ENCODE measurements at places on chromosomes 2 and 18. TPM values are rescaled to one million over a fixed set of nuclear protein-coding genes. Genes with fewer than 3 reads are reported as not detected.

The C2orf80 gene
- not detected for polyA plus RNA-seq

The LIMS4 gene
- 3.4 TPM for polyA plus RNA-seq

GRCh38 chr2:70030724-70031420, 56.4 kb upstream of the PCBP1 start:
- DNase-seq: no peak

- no peak for DNase-seq
Measured at GRCh38 chr2:108538000-108538625, 3.8 kb downstream of the LIMS1 start.

- peak; percentile 16 for DNase-seq
Measured at GRCh38 chr2:2662037-2662846, 331.2 kb upstream of the MYT1L start.

GRCh38 chr2:64106481-64106880, 37.7 kb downstream of the PELI1 start:
- DNase-seq: no peak

- DNase-seq: no peak
Measured at GRCh38 chr2:33029926-33030325, 83.2 kb downstream of the LTBP1 start.

DNA sequence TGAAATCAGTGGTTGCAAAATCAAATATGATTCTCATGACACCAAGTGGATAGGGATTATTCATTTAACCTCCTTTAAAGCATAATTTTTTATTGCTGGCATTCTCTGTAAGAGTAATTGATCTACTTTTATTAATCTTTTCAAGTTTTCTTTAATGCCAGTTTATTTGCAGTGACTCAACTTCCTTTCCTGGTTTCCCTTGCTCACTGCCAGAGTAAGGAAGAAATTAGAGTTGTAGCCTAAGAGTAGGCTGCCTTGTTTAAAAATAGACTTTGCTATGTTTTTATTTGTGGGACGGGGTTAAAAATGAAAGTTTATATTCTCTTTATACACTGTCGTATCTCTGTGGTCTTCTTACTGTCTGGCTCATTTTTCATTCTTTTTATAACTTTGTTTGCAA, 148.6 kb downstream of the WDR7 start:
- no peak for DNase-seq

DNA sequence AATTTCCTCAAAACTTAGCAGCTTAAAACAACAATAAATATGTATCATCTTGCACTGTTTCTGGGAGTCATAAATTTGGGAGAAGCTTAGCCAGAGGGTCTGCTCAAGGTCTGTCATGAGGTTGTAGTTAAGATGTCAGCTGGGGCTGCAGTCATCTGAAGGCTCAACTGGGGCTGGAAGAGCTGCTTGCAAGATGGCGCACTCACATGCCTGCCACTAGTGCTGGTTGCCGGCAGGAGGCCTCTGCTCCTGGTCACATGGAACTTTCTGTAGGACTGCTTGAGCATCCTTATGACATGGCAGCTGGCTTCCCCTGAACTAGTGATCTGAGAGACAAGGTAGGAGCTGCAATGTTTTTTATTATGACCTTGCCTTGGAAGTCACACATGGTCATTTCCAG, 215.5 kb upstream of the HAAO start:
- DNase-seq: no peak

GRCh38 chr2:152078662-152079061, 20.2 kb downstream of the CACNB4 start:
- no peak for DNase-seq

- DNase-seq: no peak
Measured at GRCh38 chr18:70365361-70365760, 76.5 kb downstream of the SOCS6 start.

DNA sequence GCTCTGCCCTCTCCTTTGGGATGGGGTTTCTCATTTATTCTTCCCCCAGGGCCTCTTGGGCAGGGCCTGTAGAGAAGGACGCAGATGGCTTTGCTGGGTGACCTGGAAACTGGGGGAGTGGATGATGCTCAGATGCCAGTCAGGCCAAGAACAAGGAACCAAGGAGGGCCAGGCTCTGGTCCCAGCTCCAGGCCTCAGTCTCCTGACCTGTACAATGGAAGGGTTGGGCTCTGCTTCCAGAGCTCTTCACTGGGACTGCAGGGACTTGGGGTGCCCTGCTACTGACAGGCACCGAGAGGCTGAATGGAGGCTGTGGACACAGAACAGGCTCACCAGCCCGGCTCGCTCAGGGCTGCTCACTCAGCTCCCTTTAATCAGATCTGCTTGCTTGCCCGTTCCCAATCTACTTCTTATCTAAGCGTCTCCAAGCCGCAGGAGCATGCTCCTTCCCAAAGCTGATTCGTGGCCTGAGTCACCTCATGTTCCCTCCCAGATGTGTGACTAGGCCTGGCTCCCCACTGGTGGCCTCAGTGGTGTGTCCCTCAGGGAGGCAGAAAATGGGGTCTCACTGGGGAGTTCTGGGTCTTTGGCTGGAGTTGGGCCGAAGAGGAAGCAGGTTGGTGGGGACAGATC, 82.6 kb upstream of the ODC1 start:
- DNase-seq: no peak

GRCh38 chr2:239118675-239119211, 270.9 kb downstream of the TWIST2 start:
- DNase-seq: no peak

DNA sequence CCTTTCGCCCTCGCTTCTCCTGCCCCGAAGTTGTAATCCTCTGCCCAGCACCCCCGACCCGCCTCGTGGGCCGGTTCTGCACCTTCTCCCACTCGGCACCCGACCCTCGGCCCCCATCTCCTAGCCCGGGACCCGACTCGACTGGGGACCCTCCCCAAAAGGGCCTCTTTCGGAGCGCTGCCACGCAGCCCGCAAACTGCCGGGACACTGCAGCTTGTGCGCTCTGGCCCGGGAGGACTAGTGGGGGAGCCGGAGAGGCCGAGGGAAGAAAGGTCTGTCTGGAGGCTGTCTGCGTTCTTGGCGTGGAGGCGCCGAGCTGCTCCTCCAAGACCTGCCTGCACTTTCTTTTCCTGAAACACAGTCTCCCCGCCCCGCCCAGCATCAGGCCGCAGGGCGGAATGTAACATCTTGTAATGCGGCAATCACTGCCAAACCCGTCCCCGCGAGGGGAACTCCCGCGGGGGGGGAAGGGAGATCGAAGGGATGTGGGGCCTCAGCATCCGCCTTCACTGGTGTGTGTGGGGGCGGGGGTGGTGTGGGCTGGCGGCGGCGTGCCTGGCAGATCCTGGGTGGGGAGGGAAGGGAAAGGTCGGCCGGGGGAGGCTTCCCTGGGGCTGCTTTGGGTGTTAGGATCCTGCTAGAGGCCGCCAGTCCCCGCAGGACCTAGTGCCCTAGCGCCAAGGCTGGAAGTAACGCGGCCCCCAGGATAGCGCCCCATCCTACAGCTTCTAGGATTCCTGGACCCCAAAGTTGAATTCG, 7.4 kb downstream of the DLX2 start:
- DNase-seq: no peak

DNA sequence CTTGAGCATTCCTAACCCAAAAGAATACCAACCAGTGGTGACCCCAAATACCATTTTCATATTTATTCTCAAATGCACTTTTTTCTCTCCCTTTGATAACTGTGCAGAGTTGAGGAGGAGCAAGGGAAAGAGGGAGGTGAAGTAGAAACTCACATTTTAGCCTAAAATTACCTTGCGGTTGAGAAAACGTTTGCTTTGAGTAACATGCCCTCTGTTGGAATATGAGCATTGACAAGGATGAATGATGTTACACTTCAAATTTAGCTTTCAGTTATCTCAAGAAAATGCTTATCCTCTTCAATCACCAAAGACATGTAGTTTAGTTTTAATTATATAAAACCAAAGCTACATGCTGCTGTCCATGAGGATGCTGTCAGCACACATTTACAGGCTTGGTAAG, 2.4 kb downstream of the GRP start:
- DNase-seq: no peak

GRCh38 chr2:197079832-197080555, 153.5 kb upstream of the PGAP1 start:
- peak; percentile 42 for DNase-seq

DNA sequence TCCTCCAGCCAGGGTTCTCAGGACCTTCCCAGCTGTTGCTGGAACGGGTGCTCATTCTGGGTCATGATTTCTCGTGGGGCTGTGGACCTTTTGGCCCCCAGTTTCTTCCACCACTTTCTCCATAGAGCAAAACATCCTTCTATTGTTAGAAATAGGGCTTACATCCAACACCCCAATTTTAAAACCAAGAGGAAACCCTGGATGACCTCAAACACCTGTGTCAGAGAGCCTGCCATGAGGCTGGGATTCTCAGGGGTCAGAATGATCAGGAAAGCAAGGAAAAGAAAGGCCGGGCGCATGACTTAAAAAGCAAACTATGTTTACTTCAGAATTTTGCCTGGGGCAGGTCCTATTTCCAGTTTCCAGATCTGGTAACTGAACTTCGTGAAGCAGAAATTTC, 307.9 kb upstream of the MEIS1 start:
- no peak for DNase-seq

DNA sequence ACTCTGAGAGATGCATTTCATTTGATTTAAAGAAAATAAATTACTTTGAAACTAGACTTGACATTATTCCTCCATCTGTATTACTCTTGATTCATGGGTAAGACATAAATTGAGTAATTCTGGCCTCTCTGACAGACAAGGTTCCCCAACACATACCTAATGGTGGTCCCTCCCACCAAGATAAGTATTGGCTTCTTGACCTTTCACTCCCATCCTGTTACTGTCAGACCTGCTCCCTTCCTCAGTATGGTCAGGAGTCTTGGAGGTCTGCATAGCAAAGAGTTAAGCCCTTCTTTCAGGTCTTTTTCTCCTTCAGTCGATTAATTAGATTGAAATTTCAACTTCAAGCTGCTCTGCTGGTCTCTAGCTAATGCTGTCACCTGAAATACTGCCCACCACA, 42.2 kb upstream of the ACVR1 start:
- no peak for DNase-seq

DNA sequence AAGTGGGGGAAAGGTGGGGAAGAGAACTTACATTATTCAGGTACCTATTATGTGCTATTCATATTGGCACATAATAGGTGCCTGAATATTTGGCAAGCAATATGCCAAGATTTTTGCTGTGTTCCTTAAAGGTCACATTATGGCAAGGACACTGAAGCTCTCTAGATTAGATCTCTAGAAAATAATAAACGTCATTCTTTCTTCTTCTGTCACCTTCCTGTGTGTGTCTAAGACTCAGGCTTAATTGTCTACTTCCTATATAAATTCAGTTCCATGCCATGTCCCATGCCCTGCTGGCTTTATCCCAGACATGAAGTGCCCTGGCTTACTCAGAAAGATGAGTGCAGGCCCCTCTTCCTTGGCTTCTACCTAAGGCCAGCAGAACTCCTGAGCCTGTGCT, 191.1 kb upstream of the CTAGE1 start:
- no peak for DNase-seq

DNA sequence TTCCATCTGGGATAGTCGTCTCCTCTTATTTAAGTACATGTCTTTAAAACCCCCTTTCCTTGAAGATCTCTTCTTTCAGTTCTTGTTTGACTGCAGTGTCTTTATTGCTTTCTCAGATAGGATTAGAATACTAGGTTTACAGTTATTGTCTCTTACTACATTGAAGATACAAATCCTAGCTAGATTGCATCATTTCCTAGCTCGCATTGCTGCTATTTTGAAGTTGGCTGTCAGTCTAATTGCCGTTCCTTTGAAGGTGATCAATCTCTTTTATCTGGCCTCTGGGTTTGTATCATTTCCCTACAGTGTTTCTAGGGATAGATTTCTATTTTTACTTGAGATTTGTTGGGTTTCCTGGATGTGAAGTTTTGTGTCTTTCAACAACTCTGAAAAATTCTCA, 20.9 kb downstream of the ARMC9 start:
- no peak for DNase-seq

DNA sequence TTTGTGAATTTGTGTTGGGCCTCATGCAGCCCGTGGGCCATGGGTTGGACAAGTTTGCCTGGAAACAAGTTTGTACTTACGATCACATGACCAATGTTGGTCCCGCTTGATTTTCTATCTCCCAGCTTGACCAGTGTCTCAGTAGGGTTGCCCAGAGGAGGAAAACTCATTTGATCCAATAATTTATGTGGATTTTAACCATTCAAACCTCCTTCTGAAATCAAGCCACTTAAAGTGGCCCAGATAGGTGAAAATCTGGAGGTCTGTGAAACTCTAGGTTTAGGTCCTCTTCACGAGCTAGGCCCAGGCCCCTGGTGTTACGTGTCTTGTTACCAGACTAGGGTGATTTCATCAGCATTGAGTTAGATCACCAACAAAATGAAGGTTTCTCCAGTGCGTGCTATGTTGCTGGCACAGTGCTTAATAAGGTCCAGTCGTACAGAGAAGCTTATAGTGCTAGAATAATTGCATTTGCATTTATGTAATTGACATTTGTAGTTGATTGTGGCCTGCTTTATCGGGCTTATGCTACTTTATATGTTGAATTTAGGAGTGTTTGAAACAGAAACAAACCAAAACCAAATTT, 4.4 kb downstream of the ACTR2 start:
- no peak for DNase-seq

All from hindlimb muscle (tissue), 1 donor.